ENCODE measurements at places on chromosomes 1 and 21. TPM values are rescaled to one million over a fixed set of nuclear protein-coding genes. Genes with fewer than 3 reads are reported as not detected.
A peak's percentile ranks its signal among the peaks of the same experiment; 100 is the strongest.

Gene RO60
- total RNA-seq: 63.7 TPM

- no peak overlapping the region for H3K4me3 ChIP-seq
- H3K4me1 ChIP-seq: peaks cover 37% of the 10 kb centered on the region
- no peaks in the 10 kb centered on the region for H3K36me3 ChIP-seq
- peak; percentile 66 for DNase-seq
- no peak overlapping the region for H3K27ac ChIP-seq
- H3K27me3 ChIP-seq: no peaks in the 10 kb centered on the region
These were observed 20.4 kb upstream of the GNG12 start for GRCh38 chr1:67853704-67854103.

DNA sequence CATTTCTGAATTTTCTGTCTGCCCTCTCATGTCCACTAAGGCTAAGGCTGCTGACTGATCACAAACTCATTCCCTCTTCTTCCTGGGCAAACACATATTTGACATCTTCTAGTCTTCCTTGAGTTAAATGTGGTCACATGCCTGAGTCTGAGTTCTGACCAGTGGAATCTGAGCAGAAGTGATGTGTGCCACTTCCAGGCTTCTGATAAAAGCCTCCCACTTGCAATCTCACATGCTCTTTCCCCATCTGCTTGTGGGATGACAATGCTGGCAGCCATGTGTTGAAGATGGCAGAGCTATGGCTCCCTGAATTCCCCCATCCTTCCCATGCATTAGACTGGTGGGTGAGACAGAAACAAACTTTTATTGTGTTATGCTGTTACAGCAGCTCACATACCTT, 149.9 kb upstream of the ZNF648 start:
- H3K36me3 ChIP-seq: no peaks in the 10 kb centered on the region
- H3K4me1 ChIP-seq: peaks cover 17% of the 10 kb centered on the region
- H3K27me3 ChIP-seq: peaks cover 5% of the 10 kb centered on the region
- H3K4me3 ChIP-seq: no peak overlapping the region

GRCh38 chr1:58156124-58156468, 390.4 kb downstream of the OMA1 start:
- no peaks in the 10 kb centered on the region for H3K4me1 ChIP-seq
- H3K4me3 ChIP-seq: no peak overlapping the region
- no peak for DNase-seq
- peaks cover 1% of the 10 kb centered on the region for H3K27me3 ChIP-seq
- H3K36me3 ChIP-seq: no peaks in the 10 kb centered on the region

DNA sequence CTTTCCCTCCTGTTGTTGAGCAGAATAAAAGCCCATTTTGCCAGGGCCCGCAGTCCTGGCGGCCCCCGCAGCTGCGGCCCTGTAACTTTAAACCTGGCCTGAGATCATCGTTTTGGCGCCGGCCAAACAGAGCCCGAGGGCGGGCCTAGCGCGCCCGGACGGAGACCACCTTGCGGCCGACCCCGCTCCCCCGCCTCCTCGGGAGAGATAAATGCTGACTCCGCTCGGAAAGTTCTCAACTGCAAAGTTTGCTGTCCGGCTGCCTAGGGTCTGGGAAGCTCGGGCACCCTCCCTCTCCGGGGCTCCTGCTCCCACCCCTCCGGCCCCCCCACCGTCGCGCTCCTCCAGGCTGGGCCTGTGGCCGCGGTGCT, at the start of gene PDPN:
Gene PDPN, plus strand, starts transcription at position 238 of the 371 bp plus-strand sequence. CDS start 202 bp downstream, outside the sequence.
- no peak within 1 kb of the TSS for H3K4me3 ChIP-seq
- H3K36me3 ChIP-seq: peaks cover 4% of the 10 kb centered on the region
- no peaks in the 10 kb centered on the region for H3K27me3 ChIP-seq

GRCh38 chr21:23861911-23862504, 1745.3 kb downstream of the MRPL39 start:
- H3K27ac ChIP-seq: no peak overlapping the region
- H3K27me3 ChIP-seq: no peaks in the 10 kb centered on the region
- no peaks in the 10 kb centered on the region for H3K4me1 ChIP-seq
- no peak overlapping the region for H3K4me3 ChIP-seq

DNA sequence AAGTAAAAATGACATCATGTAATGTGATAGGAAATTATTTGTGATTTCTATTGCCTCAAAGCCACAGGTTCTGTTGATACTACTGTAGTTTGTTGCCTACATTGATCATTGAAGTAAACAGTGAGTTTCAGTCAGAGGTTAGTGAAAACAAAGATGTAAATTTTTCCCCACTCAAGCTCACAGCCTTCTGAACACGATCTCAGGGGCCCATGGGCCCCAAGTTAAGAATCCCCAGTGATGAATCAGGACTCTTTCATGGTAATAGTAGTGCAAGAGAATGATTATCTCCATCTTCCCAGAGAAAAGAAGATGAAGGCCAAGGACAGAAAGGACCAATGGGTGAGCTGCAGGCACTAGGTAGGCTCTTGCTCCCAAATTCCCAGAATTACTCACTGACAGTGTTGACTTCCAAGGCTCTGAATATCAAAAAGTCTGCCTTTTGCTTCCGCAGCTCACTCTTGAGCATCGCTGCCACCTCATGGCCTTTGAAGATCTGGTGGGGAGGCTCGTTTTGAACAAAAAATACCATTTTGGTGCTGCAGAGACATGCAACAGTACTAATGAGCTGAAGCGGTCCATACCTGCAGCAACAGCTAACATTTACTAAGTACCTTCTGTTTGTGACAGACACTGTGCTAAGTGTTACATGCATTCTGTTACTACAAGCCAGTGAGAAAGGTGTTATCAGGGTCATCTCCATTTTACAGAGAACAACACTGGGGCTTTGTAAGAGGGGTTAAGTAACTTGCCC, 113.3 kb downstream of the KIAA0319L start:
- DNase-seq: no peak
- no peaks in the 10 kb centered on the region for H3K27me3 ChIP-seq
- no peak overlapping the region for H3K4me3 ChIP-seq
- H3K4me1 ChIP-seq: peaks cover 18% of the 10 kb centered on the region
- no peak overlapping the region for H3K27ac ChIP-seq
- peaks cover 18% of the 10 kb centered on the region for H3K36me3 ChIP-seq

DNA sequence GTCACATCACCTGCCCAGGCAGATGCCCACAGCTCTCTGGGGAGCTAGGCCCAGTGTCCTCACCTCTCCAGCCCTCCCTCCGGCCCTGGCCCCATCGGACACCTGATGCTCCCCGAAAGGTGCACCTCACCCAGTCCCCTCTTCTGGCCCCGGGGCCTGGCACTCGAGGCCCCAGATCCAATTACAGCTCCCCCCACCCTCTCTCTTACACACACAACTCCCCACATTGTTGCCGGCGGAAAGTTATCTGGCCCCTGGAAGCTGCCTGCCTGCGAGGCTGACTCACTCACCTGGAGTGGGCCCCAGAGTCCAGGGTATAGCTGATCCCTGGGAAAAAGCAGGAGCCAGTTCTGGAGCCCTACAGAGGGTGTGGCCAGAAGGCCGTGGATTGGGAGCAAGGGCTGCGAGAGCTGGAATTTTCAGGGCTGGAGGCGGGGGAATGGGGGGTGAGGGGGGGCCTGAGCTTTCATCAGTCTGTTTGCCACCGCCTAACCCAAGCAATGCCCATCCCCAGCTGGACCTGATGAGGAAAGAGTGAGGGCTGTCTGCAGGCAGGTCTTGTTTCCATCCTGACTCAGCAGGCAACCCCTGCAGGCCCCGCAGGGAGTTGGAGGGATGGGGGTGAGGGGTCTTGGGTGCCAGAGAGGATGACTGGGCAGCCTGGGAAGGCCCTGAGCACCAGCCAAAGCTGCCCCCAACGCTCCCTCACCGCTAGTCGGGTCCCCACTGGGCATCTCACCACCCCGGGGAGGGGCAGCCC, 948 bp downstream of the FBXO2 start:
- no peaks in the 10 kb centered on the region for H3K36me3 ChIP-seq
- H3K27ac ChIP-seq: no peak overlapping the region
- DNase-seq: no peak
- peaks cover 12% of the 10 kb centered on the region for H3K27me3 ChIP-seq
- peaks cover 5% of the 10 kb centered on the region for H3K4me1 ChIP-seq
- H3K4me3 ChIP-seq: no peak overlapping the region

Data from HFFc6 (cell line).